ENCODE measurements at places on chromosomes 2 and 18.

GRCh38 chr2:234797566-234798250 is 154.1 kb upstream of the SH3BP4 start:
- no peak for DNase-seq

DNA sequence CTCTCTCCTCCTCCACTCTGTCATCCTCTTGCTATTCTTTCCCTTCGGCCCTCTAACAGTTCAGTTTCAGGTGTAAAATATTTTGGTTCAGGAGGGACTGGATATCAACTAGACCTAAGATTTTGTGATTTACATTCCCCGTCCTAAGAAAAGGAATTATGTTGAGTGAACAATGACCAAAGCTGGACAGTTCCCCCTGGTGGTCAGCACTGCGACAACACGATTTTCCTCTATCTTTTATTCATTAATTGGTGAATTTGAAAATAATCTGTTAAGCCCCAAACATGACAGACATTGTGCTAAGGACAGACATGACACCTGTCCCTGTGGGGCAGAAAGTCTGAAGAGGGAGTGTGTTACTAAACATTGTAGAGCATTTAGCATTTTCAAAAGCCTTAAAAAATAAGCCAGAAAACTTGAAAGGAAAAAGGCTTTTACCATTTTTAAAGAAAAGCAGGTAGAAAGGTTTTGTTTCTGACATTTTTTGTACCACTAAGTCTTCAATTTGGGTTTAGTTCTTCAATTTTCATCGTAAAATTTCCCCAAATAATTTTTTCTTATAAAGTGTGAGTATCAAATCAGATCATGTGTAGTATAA is 28.4 kb upstream of the GTF2A1L start:
- no peak for DNase-seq

DNA sequence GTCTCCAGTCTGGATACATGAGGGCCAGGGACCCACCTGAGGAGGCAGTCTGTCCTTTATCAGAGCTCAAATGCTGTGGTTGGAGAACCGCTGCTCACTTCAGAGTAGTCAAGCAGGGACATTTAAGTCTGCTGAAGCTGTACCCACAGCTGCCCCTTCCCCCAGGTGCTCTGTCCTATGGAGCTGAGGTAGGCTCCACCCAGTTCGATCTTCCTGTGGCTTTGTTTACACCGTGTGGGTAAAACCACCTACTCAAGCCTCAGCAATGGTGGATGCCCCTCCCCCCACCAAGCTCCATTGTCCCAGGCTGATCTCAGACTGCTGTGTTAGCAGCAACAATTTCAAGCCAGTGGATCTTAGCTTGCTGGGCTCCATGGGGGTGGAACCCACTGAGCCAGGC is 731.4 kb upstream of the HS6ST1 start:
- no peak for DNase-seq

DNA sequence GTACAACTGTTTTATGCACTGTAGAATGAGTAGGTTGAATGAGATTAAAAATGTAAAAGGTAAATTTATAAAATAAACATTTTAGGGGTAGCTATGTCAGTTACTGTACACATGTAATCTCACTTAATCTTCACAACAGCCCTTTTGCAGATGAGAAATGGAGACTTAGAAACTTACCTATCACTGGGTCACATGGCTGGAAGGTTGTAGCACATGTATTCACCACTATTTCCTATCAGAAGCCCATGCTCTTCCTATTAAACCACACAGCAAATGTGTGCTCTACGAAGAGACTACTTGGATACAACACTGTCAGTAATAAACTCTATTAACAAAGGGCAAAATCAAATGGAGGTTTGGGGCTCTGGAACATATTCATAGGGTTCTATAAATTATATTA is 60.5 kb downstream of the VWC2L start:
- DNase-seq, result no peak

DNA sequence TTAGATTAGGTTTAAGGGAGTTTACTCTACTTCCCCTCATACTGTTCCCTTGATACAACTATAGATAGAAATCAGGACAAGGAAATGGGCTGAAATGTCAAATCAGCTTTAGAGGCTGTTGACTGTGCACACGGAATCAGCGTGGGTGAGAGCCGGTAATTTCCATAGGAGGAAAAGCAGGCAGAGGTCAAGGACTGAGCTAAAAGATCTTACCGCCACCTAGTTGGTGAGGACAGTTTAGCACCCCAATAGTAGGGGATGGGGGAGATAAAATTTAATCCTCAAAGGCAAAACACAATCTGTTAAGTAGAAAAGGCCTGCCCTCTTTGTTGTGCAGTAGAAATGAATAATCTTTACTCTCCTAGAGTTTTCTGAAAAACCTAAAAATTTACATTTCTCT is 1154.5 kb upstream of the CHAC2 start:
- DNase-seq, result no peak

GRCh38 chr2:55810622-55811020 is 113.0 kb downstream of the EFEMP1 start:
- DNase-seq, result no peak

GRCh38 chr18:74582642-74583041 is 15.0 kb upstream of the ZNF407 start:
- DNase-seq, result no peak

Measured in germinal center (tissue), 1 donor.